Vagina (tissue), 2 donors: ENCODE measurements at places on chromosomes 4 and X. TPM values are rescaled to one million over a fixed set of nuclear protein-coding genes. Genes with fewer than 3 reads are reported as not detected.

GRCh38 chr4:114642173-114642780 lies 43.7 kb downstream of the UGT8 start:
- no peak for DNase-seq
- no peaks in the 10 kb centered on the region for H3K36me3 ChIP-seq
- no peak overlapping the region for H3K4me3 ChIP-seq

DNA sequence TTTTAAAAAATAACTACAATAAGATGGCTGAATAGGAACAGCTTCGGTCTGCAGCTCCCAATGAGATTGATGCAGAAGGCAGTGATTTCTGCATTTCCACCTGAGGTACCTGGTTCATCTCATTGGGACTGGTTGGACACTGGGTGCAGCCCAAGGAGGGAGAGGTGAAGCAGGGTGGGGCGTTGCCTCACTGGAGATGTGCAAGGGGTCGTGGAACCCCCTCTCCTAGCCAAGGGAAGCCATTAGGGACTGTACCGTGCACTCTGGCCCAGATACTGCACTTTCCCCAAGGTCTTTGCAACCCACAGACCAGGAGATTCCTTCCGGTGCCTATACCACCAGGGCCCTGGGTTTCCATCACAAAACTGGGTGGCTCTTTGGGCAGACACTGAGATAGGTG lies 640.1 kb downstream of the IQCM start:
- H3K4me3 ChIP-seq, result no peak overlapping the region
- no peak overlapping the region for H3K27ac ChIP-seq
- H3K27me3 ChIP-seq, result no peaks in the 10 kb centered on the region

DNA sequence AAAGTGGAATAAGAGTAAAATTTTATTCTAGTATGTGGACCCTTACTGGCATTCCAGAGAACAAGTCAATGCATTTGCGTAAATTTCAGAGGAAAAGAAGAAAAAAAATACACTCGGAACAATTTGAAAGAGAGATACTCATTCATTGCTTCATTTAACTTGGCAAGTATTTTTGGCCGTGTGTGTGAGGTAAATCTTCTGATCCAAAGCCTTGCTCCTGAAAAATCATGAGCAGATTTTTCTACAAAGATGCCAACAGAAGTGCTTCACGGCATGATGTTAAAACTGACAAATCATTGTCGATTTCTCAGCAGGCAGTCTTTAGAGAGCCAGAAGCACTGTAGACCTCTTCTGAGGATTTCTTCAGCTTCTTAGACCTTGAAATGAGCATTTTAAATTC lies 194.0 kb downstream of the COX18 start:
- no peaks in the 10 kb centered on the region for H3K36me3 ChIP-seq
- no peak for DNase-seq
- H3K27ac ChIP-seq, result no peak overlapping the region
- no peaks in the 10 kb centered on the region for H3K4me1 ChIP-seq
- H3K4me3 ChIP-seq, result no peak overlapping the region

The NLGN3 gene
- total RNA-seq, result 1.7 TPM

The MAGEC2 gene
- not detected for total RNA-seq

The ZNF157 gene
- not detected for total RNA-seq
